Bronchus fibroblast of lung (primary cell): ENCODE measurements at places on chromosomes 4 and X. TPM values are rescaled to one million over a fixed set of nuclear protein-coding genes. Genes with fewer than 3 reads are reported as not detected.

The CLNK gene
- not detected in 2 replicates for total RNA-seq

The MAGEB17 gene
- total RNA-seq = not detected in 2 replicates

The GRIA3 gene
- total RNA-seq = 0.15 TPM in 1 of 2 replicates, not detected in the other

The REPS2 gene
- total RNA-seq = 0.74 and 1.0 TPM in 2 replicates

The MAPK10 gene
- total RNA-seq = 2.5 and 4.0 TPM in 2 replicates

The GPR50 gene
- not detected in 2 replicates for total RNA-seq

The BGN gene
- 14.0 TPM in 2 replicates for total RNA-seq

The RRH gene
- total RNA-seq = not detected in 2 replicates

The AR gene
- 2.0 and 2.7 TPM in 2 replicates for total RNA-seq

The CORIN gene
- total RNA-seq = 1.9 and 2.4 TPM in 2 replicates

The CXCL8 gene
- total RNA-seq = 5.6 and 6.9 TPM in 2 replicates

The SPANXN4 gene
- not detected in 2 replicates for total RNA-seq
